ENCODE measurements at places on chromosomes 1 and 21. TPM values are rescaled to one million over a fixed set of nuclear protein-coding genes. Genes with fewer than 3 reads are reported as not detected.

AMY2A gene
- polyA plus RNA-seq = 0.26 TPM

FMO3 gene
- polyA plus RNA-seq = 7.7 TPM

NBPF4 gene
- polyA plus RNA-seq = not detected

CRNN gene
- not detected for polyA plus RNA-seq

COL16A1 gene
- 9.2 TPM for polyA plus RNA-seq

ETV3L gene
- polyA plus RNA-seq = not detected

TEDDM1 gene
- not detected for polyA plus RNA-seq

FCAMR gene
- 34.6 TPM for polyA plus RNA-seq

LORICRIN gene
- not detected for polyA plus RNA-seq

HES2 gene
- 1.6 TPM for polyA plus RNA-seq

ABCA4 gene
- 2.1 TPM for polyA plus RNA-seq

TEKT2 gene
- 2.4 TPM for polyA plus RNA-seq

RIMKLA gene
- polyA plus RNA-seq = 1.1 TPM

KIF26B gene
- 0.52 TPM for polyA plus RNA-seq

LDLRAD1 gene
- polyA plus RNA-seq = not detected

AGO3 gene
- 2.8 TPM for polyA plus RNA-seq

NMNAT2 gene
- polyA plus RNA-seq = 0.17 TPM

Data from kidney (tissue), 22 donors.